ENCODE measurements at places on chromosomes 12 and 14. TPM values are rescaled to one million over a fixed set of nuclear protein-coding genes. Genes with fewer than 3 reads are reported as not detected.

GRCh38 chr14:58150243-58150805 lies 1.7 kb downstream of the ARMH4 start:
- DNase-seq: no peak

GDF3 gene
- not detected for total RNA-seq

GRCh38 chr12:105506678-105507310 lies 176.3 kb downstream of the C12orf75 start:
- no peak for DNase-seq

DNA sequence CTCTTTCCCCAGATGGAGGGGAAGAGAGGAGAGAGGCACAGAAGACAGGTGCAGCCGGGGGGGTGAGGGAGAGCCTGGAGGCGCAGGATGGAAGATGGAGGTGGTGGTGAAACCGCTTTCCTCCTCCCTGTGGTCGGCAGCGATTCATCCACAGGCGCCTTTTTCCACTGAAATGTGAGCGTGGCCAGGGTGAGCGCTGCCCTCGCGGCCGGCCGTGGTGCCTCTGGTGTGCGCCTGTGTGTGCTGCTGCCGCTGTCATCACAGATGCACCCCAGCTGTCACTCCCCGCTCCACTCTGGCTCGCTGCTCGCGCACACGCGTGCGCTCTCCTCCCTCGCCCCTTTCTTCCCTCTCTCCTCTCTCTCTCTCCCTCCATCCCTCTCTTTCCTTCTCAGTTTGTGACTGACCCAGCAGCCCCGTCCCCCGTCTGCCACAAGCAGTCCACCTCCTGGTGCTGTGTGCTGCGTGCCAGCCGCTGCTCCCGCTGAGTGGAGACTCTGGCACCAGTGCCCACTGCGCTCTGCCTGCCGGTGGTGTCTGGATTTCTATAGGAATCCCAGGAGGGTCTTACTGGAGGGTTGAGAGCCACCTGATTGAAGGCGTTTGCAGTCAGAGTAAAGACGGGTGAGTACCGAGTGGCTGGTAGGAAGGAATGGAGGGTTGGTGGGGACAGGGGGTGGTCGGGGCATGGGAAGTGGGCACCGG lies at the start of gene LRTM2:
LRTM2 (plus strand) TSS at position 375 of the 705 bp plus-strand sequence. CDS start 7,584 bp downstream, outside the sequence.
- no peak for DNase-seq

DNA sequence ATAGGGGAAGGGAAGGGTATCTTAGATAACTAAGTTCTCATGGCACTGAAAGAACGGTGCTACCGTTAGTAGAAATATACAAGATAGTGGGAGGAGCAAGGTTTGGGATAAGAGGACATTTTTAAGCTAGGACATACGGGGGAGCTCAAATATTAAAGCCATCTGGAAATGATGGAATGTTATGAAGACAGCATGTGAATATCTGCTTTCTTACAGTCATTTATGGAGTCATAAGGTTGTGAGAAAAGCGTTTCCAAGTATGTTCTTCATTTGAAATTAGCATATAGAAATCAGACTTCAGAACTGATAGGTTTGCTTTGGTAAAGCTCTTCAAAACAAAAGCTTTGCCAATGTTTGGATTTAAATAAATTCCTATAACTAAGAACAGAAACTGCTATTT lies 62.3 kb downstream of the OTOGL start:
- no peak for DNase-seq

ESPL1 gene
- total RNA-seq: 20.8 TPM

NFATC4 gene
- total RNA-seq: 298 TPM

- DNase-seq: no peak
These were observed 117.7 kb downstream of the PRKCH start for GRCh38 chr14:61438860-61439765.

DNA sequence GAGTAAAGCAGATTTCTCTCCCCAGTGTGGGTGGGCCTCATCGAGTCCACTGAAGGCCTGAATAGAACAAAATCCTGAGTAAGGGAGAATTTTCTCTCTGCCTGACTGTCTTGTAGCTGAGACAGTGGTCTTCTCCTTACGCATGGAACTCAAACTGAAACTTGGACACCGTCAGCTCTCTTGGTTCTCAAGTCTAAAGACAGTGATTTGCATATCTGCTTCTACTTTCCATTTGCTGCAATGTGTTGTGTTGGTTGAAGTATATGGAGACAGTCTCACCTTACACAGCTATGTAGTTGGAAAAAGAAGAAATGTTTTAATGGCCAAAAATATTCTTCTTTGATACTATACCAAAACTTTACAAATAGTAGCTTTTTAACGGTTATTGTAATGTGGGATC lies 160.2 kb upstream of the LMNTD1 start:
- no peak for DNase-seq

GRCh38 chr14:91229743-91230200 lies 14.7 kb downstream of the GPR68 start:
- DNase-seq: no peak

- no peak for DNase-seq
These were observed 1.4 kb upstream of the ANO4 start for GRCh38 chr12:100793182-100793581.

DNA sequence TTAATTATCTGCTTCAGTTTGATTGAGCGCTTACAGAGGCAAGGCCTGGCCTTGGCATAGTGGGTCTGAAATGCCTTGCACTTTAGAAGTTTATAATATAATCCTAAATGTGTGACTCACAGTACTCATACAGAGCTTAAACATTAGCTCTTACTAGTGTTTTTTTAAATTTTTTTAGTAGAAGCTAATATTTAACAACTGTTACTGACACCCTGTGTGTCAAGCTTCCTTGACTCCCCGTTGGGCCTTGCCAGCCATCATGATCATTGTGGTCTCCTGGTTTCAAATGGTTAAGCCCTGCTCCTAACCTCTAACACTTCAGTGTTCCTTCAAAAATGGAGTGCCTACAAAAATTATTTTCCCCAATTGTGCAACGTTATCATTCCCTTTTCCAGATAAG lies 126.9 kb downstream of the GALC start:
- no peak for DNase-seq

DNA sequence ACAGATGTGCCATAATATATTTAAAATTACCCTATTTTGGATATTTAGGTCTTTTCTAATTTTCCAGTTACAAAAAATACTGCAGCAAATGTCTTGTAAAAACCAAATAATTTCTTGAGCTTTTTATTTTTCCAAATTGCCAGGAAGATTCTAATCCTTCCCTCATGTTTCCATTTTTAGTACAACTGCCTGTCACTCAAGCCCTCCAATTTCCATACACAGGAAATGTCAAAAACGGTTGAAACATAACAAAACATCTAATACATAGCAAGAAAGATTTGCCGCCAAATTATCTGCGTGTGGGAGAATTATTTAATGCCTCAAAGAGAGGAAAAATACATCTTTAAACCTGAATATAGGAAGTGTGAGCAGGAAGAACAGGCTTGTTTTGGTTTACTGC lies 2.3 kb upstream of the FOXJ2 start:
- no peak for DNase-seq

DNA sequence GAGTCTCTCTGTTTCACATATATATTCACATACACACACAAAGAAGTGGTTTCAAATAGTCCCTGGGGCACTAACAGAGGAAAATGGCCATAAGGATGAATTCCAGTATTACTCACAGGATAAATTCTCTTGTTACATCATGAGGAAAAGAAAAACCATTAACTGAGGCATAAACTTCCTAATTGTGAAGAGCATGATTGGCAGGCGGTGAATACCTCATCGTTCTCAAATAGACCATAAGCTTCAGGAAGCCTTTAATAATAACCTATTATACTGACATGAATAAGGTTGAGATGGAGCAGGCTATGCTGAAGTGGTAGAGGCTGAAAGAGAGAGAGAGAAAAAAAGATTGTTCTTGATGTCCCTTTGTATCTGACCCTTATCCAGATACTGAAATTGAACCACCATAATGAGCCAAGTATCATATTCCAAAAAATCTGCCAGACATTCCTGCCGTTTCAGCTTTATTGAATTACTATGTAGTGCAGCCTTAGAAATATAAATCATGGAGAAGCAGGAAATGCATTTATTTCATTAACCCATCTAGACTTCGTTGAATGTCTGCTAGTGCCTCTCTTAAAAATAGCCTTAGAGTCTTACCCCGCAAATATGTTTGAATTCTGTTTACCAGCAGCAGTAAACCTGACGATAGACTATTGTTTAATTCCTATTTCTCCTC lies 86.8 kb downstream of the NUAK1 start:
- no peak for DNase-seq

POTEG gene
- not detected for total RNA-seq

ANO2 gene
- total RNA-seq: 7.6 TPM

LRRIQ1 gene
- total RNA-seq: 4.0 TPM

BDKRB1 gene
- 12.5 TPM for total RNA-seq

GRCh38 chr14:35257809-35258208 lies 34.4 kb upstream of the PSMA6 start:
- DNase-seq: no peak
